ENCODE measurements at places on chromosomes 7 and 10.

GRCh38 chr10:28541717-28542365, 8.9 kb downstream of the WAC start:
- DNase-seq = no peak

- no peak for DNase-seq
These were observed 33.9 kb downstream of the BCAP29 start for GRCh38 chr7:107613948-107614347.

DNA sequence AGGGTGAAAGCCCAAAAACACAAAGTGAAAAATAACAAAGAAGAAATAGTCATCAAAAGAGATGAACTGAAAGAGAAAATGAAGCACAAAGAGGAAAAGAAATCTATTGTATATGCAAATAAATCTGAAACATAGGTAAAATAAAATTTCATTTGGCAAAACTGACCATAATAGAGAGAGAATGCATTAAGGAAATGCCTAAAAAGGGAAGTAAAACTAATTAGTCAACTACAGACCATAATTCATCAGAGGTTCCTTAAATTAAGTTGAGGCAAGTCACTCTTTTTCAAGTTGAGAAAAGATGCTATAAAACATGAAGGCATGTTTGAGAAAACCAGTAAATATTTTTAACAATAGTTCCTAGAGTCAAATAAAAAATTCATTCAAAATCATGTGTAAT, 233.3 kb downstream of the LRRN3 start:
- DNase-seq = no peak

DNA sequence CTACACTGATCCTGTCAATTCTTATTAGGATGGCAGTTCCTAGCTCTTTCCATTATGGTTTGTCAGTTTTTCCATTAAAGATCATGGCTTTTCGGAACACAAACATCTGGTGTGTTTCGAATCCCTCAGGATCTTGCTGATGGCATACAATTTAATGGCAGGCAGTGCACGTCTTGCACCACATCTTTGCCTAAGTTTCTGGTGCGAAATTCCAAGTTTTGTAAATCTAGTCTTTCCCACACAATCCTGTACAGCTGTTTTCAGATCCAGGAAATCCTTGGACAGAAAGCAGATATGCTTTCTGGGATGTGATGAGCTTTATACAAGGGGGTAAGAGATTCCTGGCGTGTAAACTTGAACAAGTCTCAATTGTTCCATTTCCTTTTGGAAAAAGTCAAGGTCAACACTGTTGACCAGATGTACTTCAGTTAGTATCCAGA, 224.3 kb upstream of the PHYHIPL start:
- no peak for DNase-seq

DNA sequence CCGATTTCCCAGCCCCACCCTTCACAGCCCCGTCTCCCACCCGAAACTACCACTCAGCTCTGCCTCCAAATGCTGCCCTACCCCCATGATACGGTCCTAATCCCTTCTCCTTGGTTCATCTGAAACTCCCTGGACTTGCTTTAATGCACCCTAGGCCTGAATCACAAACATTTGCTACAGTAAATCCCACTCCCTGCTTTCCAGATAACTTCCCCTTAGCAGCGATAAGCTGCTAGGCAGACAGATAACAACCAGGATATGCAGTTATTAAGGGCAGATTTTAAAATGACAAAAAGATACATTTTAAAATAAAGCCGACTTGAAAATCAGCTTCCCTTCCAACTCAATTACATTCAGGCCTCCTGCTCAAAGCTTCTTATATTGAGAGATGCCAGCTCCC, 514.7 kb downstream of the GRID1 start:
- no peak for DNase-seq

GRCh38 chr10:72066318-72067284, 21.8 kb downstream of the SPOCK2 start:
- DNase-seq = no peak

DNA sequence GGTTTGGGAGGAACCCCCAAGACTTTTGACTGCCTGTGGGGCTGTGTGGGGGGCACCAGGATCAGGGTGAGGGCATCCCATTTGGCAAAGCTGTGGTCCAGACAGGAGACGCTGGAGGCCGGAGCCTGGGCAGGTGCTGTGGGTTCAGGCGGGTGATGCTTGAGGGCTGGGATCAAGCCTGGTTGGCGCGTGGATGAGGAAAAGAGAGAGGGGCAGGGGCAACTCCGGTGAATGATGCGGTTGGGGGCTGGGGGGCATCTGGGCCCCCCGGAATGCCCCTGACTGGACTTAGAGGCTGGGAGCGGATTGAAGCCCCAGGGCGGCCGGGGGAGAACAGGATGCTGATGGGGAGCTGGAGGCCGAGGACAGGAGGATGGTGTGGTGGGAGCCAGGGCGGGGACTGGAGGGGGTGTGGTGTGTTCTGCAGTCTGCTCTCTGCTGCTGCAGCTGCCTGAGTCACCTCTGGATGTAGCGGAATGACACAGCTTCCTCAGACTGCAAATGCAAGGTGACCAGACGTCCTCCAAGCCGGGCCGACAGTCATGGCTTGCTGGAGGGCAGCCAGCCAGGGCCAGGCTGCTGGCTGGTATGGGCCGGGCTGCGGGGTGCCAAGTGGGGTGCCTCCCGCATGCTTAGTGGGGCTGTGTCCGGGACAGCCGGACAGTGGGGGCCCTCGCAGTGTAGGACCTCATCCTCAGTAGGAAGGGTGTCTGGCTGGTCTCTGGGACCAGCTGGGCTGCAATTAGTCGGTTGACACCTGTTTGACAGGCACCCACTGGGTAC, 3.2 kb downstream of the MAFK start:
- no peak for DNase-seq

GRCh38 chr10:113175756-113176651, 226.0 kb downstream of the TCF7L2 start:
- no peak for DNase-seq

DNA sequence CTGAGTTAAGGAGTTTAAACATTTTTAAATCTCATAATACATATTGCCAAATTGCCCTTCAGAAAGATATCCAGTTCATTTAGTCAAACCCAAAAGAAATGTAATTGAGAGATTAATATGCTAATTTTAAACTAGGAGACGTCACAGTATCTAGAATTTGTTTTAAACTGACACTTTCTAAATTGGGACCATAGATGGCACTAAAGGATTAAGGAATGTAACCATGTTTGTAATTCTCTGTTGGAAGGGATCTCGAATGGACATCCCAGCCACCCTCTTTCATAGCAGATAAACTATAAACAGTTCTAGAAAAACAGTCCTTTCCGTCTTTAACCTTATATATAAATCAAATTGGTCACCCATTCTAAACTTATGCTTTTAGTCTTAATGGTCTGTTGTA, 30.0 kb upstream of the SAMD9L start:
- DNase-seq = no peak

DNA sequence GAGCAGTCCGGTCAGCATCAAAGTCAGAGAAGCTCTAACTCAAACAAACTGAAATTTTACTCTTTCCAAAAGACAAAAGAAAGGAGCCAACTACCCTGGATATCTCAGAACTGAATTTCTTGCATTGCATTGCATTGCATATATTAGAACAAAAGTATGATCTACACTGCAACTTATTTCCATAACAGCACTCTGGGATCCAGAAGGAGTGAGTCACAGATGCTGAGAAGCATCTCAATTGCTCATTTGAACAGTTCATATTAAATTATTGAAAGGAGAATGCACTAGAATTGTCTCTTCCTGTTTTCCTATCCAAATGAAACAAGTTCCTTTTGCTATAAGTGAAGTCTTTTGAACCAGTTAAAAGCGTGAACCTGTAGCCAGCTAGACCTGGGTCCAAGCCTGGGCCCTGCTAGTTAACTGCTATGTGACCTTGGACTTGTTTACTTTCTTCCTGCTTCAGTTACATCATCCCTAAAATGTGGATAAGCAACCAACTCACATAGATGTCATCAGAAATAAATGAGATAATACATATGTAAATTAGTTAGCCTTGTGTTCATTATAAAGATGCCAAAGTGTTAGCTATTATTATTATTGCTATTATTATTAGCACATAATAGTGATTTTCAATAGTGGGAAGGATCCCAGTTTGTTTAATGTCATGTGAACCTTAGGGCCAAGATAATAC, 184.1 kb downstream of the CREB5 start:
- no peak for DNase-seq

- no peak for DNase-seq
These were observed 22.7 kb upstream of the NKX6-2 start for GRCh38 chr10:132808383-132809231.

GRCh38 chr10:33039181-33039580, 81.2 kb upstream of the ITGB1 start:
- DNase-seq = no peak

- DNase-seq = no peak
These were observed 86.6 kb downstream of the FRMD4A start for GRCh38 chr10:14244147-14244546.

DNA sequence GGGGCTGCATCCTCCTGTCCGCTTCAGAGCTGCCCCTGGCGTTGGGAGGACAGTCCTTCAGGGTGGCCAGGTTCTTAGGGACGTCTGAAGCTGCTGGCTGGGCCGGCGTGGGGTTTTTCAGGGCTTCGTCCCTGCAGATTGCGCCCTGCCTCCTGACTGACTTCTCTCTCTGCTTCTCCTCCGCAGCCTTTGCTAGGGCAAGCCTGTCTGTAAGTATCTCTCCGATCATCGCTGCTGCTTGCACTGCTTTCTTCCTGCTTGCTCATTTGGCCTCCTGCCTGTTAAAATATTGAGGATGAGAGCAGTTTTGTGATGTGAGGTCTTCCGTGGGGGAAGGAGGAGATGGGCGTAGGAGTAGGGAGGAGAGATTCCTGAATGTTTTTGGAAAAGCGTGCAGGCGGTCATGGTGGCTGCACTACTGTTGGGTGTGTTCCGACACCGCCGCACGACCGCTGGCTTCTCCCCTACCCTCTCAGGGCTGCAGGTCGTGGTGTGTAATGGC, 25.3 kb downstream of the PFKFB3 start:
- DNase-seq = no peak

DNA sequence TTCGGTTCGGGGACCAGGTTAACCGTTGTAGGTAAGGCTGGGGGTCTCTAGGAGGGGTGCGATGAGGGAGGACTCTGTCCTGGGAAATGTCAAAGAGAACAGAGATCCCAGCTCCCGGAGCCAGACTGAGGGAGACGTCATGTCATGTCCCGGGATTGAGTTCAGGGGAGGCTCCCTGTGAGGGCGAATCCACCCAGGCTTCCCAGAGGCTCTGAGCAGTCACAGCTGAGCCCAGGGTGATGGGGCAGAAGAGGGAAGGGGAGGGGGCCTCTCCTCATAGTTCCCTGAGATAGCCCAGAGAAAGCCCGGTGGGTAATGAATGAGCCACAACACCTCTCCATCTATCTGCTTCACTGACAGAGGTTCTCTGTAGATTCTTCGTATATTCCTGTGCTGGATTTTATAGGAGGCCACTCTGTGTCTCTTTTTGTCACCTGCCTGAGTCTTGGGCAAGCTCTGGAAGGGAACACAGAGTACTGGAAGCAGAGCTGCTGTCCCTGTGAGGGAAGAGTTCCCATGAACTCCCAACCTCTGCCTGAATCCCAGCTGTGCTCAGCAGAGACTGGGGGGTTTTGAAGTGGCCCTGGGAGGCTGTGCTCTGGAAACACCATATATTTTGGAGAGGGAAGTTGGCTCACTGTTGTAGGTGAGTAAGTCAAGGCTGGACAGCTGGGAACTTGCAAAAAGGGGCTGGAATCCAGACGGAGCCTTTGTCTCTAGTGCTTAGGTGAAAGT, 16.4 kb downstream of the PRSS2 start:
- no peak for DNase-seq

DNA sequence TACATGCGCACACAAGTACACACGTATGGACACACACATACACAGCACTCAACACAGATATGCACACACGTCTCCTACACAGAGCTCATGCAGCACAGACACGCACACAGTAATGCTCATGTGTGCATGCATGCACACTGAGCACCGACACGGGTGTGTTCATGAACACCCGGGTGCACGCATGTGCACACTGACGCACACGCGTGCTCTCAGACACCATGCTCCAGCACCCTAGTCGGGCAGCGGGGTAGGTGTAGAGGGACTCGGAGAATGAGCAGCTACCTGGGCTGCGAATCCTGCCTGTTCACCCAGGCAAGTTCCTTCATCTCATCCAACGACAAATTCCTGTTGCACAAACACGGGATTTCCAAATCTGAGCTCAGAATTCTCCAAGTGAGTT, 184.7 kb downstream of the MAD1L1 start:
- DNase-seq = no peak

- DNase-seq = no peak
These were observed 78.4 kb upstream of the BAIAP2L1 start for GRCh38 chr7:98479318-98479717.

DNA sequence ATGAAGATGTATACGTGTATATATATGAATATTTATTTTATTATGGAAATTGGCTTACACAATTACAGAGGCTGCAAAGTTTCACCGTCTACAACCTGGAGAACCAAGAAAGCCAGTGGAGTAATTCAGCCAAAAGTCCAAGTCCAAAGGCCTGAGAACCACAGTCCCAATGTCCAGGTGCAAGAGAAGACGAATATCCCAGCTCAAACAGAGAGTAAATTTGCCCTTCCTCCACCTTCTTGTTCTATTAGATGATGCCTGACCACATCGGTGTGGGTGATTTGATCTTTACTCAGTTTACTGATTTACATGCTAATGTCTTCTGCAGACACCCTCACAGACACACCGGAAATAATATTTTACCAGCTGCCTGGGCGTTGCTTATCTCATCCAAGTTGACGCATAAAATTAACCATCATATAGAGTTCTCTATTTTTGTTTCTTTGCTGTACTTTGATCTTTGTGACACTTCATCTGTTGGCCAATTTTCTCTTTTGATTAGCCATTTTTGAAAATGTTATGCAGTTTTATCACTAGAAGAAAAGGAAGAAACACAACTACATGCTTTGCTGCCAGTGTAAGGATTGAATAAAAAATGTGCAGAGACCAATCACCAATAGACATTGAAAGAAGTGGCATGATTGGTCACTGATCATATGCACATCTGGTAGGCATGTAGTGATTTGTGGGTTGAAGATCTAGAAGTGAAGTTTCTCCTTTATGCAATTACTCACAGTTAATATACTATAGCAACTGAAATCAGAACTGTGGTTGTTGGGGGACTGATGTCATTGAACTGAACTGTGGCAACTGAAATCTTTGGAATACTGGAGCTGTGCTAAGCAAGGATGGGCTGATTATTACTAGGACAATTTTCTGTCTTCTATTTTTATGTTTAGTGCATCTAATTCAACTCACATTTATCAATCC, 68.5 kb downstream of the EPDR1 start:
- no peak for DNase-seq

GRCh38 chr10:29130190-29130673, 158.6 kb upstream of the LYZL1 start:
- DNase-seq = no peak

- no peak for DNase-seq
These were observed 7.8 kb downstream of the TAS2R41 start for GRCh38 chr7:143485500-143485899.

- no peak for DNase-seq
These were observed 17.6 kb downstream of the SLC35B4 start for GRCh38 chr7:134298902-134299683.

DNA sequence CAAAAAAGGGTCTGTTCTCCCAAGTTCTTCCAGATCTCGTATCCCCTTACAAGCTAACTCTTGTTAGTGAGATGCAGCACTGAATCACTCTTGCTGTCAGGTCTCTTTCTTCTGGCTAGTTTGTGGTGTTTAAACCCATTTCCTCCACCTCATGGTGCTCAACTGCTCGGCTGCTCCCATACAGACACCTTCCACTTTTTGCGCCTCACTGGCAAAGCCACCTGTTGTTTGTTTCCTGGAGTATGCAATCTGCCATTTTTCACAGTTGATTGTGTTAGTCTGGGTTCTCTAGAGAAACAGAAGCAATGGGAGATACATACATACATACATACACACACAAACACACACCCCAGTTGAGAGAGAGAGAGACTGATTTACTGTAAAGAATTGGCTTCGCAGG, 124.4 kb upstream of the SP8 start:
- no peak for DNase-seq

- DNase-seq = no peak
These were observed 566.0 kb downstream of the SUGCT start for GRCh38 chr7:40700653-40701421.

Data from NCI-H1930 (cell line).